ENCODE measurements at places on chromosomes 13 and 19.

- DNase-seq: peak; percentile 74
Observed at GRCh38 chr13:27375686-27376326, 48.6 kb upstream of the GTF3A start.

DNA sequence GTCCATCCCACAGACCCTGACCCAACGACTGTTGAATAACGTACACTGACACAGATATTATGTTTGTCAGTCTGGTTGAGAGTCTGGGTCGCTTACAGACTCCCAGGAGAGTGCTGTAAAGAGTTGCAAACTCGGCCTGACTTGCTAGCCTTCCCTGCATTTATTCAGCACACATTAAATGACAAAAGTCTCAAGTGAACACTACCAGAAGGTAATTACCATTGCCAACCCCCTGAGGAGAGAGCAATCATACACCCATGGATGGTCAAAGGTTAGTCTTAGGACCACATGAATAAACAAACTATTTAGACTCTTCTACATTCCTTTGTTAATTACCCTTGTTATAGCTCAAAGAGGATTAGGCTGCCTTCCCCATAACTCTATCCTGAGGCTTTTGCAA lies 1048.6 kb downstream of the PCDH17 start:
- no peak for DNase-seq

DNA sequence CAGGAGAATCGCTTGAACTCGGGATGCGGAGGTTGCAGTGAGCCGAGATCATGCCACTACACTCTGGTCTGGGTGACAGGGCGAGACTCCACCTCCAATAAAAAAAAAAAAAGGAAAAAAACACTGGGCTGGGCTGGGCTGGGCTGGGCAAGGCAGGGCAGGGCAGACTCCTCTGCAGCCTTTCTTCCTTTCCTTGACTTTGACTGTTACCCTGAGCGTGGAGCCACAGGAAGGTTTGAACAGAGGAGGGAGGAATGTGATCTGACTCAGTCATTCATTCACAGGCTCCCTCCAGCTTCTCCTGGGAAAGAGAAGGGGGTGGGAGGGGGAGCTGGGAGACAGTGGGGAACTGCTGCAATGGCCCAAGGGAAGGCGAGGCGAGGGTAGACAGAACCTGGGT lies 2.7 kb upstream of the ACTN4 start:
- DNase-seq: no peak

DNA sequence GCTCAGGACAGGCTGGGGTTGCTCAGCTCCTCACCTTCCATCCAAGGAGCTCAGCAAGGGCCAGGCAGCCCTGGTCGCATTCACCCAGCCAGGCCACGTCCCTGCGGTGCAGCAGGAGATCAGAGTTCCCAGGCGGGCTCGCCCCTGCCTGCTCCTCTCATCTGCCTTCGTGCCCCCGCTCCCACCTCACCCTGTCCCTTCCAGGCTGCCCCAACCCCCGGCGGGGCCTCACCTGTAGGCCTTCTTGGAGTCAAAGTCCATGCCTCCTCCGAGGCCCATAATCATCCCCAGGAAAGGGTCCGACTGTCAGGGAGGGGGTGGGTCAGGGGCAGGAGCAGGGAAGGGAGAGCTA lies 1.3 kb upstream of the RINL start:
- no peak for DNase-seq

GRCh38 chr19:17450264-17451075 lies 2.0 kb upstream of the TMEM221 start:
- DNase-seq: peak; percentile 67

- DNase-seq: no peak
Observed at GRCh38 chr19:48329167-48329891, 4.0 kb downstream of the EMP3 start.

GRCh38 chr13:74068471-74068870 lies 65.7 kb downstream of the KLF12 start:
- no peak for DNase-seq

DNA sequence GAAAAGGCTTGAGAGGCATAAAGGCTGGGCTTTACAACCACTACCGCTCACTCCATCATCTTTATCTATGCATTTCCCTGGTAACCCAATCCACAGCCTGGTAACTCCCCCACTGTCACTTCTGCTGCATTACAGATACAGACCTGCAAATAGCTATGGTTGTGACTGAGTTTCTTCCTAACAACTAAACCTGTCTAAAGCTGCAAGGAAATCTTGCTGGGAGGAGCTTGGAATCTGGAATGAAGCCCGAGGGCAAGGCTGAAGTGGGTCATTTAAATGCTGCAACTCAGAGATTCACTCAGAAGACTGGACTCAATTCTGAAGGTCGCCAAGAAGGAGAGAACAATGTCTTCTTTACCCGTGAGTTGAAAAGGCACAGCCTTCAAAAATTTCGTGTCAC lies at the start of gene LGALS13:
LGALS13 (plus strand) TSS at position 301 of the 400 bp plus-strand sequence; CDS start at position 346, 45 bp downstream.
- no peak for DNase-seq

GRCh38 chr13:36183901-36184300 lies 30.5 kb downstream of the SOHLH2 start:
- no peak for DNase-seq

Data from stimulated activated effector memory CD8-positive, alpha-beta T cell treated with anti-CD3 and anti-CD28 coated beads, Interleukin-12 subunit alpha, Interleukin-12 subunit beta, amount 100 ng/mL, for 72 hours (primary cell).